ENCODE measurements at places on chromosomes 2 and 18.

DNA sequence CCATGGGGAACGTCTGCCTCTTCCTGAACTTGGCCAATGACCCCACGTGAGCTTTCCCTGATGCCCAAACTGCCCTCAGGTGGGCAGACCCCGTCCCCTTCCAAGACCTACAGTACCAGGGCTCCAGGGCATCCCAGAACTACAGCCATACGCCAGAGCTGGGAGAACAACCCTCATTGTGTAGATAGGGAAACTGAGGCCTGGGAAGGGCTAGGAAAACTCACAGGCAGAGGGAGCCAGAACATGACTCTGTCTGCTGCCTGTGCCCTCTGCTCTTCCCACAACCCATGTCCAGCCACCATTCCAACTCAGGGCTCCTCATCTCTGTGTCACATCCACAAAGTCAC, 16.8 kb upstream of the ANKRD53 start:
- DNase-seq, result no peak

- DNase-seq, result no peak
Observed at GRCh38 chr2:136162438-136162837, 44.5 kb upstream of the CXCR4 start.

DNA sequence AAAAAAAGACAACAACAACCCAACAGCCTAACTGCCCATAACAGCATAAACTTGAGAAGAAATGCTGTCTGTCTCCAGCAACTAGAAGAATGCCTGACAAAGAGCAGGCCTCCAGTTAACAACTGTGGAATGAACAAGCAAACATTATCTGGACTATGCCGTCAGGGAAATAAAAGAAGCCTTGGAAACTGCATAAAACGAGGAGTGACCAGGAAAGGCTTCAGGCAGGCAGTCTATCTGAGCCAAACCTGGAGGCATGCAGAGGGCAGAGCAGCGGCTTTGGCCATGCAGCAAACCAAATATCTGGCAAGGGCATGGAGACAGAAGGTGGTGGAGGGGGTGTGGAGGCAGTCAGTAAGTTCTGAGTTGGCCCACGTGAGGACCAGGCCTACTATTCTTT, 11.1 kb downstream of the HES6 start:
- no peak for DNase-seq

DNA sequence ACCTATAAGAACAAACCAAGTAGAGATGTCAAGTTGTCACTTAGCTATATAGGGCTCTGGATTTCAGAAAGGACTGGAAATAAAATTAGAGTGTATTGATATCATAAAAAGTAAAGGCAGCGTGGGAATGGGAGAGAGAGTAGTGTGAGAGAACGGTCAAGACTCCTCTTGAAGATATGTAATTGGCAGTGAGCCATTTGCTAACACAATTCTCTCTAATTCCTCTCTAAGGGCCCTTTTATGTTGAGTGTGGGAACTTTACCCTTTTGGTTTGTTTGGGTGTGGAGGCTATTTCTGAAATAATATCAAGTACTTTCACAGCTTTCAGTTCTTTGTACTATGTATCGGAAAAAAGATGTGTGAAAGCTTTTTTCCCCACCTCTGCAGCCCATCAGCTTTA, 196.8 kb downstream of the LRRTM4 start:
- no peak for DNase-seq

- no peak for DNase-seq
Observed at GRCh38 chr2:235850771-235851551, 317.2 kb downstream of the GBX2 start.

- no peak for DNase-seq
Observed at GRCh38 chr2:207558079-207558491, 28.3 kb downstream of the CREB1 start.

Measured in HuH-7.5 (cell line).